H9 (cell line): ENCODE measurements at places on chromosomes 16 and 17. TPM values are rescaled to one million over a fixed set of nuclear protein-coding genes. Genes with fewer than 3 reads are reported as not detected.

The CTF1 gene
- total RNA-seq = 0.72 TPM in 2 replicates

DNA sequence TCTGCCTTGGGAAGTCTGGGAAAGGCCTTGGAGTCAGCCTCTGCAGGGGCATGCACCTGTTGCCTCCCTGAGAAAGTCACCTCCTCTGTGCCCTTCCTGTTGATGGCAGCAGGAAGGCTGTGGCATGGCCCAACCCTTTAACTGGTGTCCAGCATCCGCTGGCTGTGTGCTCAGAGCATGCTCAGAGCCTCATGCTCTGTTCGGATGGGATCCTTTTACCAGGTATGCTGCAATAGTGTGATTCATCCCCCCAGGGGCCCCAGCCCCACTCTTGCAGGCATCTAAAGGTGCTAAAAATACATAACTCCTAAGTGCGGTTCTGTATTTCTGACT, 24.9 kb downstream of the KLHL36 start:
- H3K36me3 ChIP-seq = no peaks in the 10 kb centered on the region
- H3K4me1 ChIP-seq = peaks cover 8% of the 10 kb centered on the region; the same call in 1 of the 2 replicates
- no peaks in the 10 kb centered on the region for H3K27me3 ChIP-seq
- no peak overlapping the region for H3K4me3 ChIP-seq
- H3K27ac ChIP-seq = no peak overlapping the region

The KCNH6 gene
- total RNA-seq = 1.6 and 2.3 TPM in 2 replicates

The KRT24 gene
- total RNA-seq = not detected in 2 replicates

The NFATC2IP gene
- 68.8 and 73.8 TPM in 2 replicates for total RNA-seq

The LGALS9C gene
- total RNA-seq = not detected in 2 replicates

DNA sequence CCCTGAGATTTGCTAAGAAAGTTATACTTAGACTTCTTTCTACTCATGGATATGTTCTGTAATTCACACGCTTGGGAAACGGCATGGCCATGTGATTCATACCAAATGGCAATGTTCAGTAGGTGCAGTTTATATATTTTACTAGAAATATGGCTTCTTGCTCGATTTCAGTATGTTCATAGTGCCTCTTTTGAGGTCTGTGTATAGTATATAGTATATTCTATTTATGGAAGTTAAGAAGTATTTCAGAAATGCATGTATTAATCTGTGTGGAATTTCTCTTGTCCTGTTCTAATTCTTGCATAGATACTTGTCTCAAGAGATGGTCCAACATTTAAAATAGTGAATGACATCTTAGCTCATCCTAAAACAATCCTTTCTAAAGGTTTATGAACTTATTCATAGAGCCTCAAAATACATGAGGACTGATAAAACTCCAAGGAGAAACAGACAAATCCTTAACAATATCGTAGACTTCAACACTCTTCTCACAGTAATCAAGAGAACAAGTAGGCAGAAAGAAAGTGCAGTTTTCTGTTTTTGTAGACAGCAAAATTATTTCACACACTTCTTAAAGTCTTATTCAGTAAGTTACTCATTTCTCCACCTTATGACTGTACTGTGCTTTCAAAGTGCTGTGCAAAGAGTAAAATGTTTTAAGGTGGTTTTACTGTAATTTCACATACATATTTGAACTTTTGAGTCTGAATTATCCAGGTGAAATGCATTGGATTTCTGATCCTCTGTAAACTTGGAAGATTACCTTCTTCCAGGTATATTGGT, 11.1 kb downstream of the BPTF start:
- H3K4me3 ChIP-seq = no peak overlapping the region
- H3K27ac ChIP-seq = no peak overlapping the region
- no peak for DNase-seq
- peaks cover 14% of the 10 kb centered on the region for H3K36me3 ChIP-seq
- H3K27me3 ChIP-seq = no peaks in the 10 kb centered on the region

GRCh38 chr17:79276821-79277220, 202.2 kb downstream of the ENGASE start:
- H3K27ac ChIP-seq = no peak overlapping the region
- H3K4me3 ChIP-seq = no peak overlapping the region
- H3K27me3 ChIP-seq = no peaks in the 10 kb centered on the region
- DNase-seq = no peak
- H3K36me3 ChIP-seq = no peaks in the 10 kb centered on the region
- H3K4me1 ChIP-seq = no peaks in the 10 kb centered on the region

GRCh38 chr17:52170963-52171572, 12.6 kb upstream of the CA10 start:
- no peak overlapping the region for H3K27ac ChIP-seq
- no peaks in the 10 kb centered on the region for H3K27me3 ChIP-seq

GRCh38 chr17:83178533-83179304, 99.3 kb downstream of the METRNL start:
- H3K36me3 ChIP-seq = no peaks in the 10 kb centered on the region
- DNase-seq = peak; percentile 28
- H3K27ac ChIP-seq = no peak overlapping the region
- no peaks in the 10 kb centered on the region for H3K27me3 ChIP-seq
- no peak overlapping the region for H3K4me3 ChIP-seq
- H3K4me1 ChIP-seq = no peaks in the 10 kb centered on the region

The KRT27 gene
- not detected in 2 replicates for total RNA-seq

GRCh38 chr16:79191933-79192332, 408.6 kb downstream of the MAF start:
- DNase-seq = no peak
- H3K27ac ChIP-seq = no peak overlapping the region
- H3K4me1 ChIP-seq = peaks cover 10% of the 10 kb centered on the region; the same call in 1 of the 2 replicates
- H3K36me3 ChIP-seq = no peaks in the 10 kb centered on the region

- peaks cover 7% of the 10 kb centered on the region; the same call in 1 of the 2 replicates for H3K4me1 ChIP-seq
- no peaks in the 10 kb centered on the region for H3K36me3 ChIP-seq
- peak; percentile 57 for DNase-seq
- peak overlapping the region; percentile 93 for H3K4me3 ChIP-seq
- H3K27me3 ChIP-seq = no peaks in the 10 kb centered on the region
Observed at GRCh38 chr16:27315333-27316037, 1.7 kb downstream of the IL4R start.

GRCh38 chr17:82098939-82099763, 1.1 kb upstream of the FASN start:
- H3K27ac ChIP-seq = no peak overlapping the region
- no peak for DNase-seq
- no peaks in the 10 kb centered on the region for H3K27me3 ChIP-seq
- H3K4me3 ChIP-seq = peak overlapping the region; percentile 68
- no peaks in the 10 kb centered on the region for H3K4me1 ChIP-seq

GRCh38 chr17:75864448-75864871, 9.3 kb upstream of the WBP2 start:
- H3K27me3 ChIP-seq = no peaks in the 10 kb centered on the region
- H3K4me1 ChIP-seq = no peaks in the 10 kb centered on the region; the same call in 1 of the 2 replicates
- H3K4me3 ChIP-seq = no peak overlapping the region
- DNase-seq = peak; percentile 70

DNA sequence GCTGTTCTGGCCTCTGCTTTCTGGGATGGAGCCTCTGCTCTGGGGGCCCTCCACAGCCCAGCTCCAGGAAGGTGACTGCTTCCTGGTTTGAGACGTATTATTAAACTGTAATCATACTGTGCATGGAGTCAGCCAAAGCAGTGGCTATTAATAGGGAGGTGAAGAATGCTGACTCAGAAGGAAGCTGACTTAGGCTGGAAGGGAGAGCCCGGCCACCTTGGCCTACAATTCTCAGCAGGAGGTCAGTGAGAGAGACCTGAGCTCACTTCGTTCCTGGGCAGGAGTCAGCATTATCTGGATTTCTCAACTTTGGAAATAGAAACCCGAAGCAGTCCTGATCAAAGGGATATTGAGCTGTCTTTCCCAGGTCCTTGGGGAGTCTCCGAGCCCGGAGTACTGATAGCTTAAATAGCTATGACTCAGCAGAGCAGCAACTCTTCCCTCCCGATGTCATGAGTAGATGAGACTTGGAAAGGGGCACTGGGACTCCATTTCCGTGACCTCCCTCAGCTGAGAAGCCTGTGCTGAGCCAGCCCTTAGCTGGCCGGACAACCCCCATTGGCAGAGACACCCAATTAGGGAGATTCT, 91.8 kb downstream of the YPEL2 start:
- H3K27ac ChIP-seq = no peak overlapping the region
- H3K36me3 ChIP-seq = no peaks in the 10 kb centered on the region
- DNase-seq = no peak
- H3K4me1 ChIP-seq = no peaks in the 10 kb centered on the region; the same call in 1 of the 2 replicates
- no peak overlapping the region for H3K4me3 ChIP-seq

The SEZ6L2 gene
- total RNA-seq = 44.7 and 50.8 TPM in 2 replicates

The CX3CL1 gene
- total RNA-seq = 1.6 and 1.7 TPM in 2 replicates

DNA sequence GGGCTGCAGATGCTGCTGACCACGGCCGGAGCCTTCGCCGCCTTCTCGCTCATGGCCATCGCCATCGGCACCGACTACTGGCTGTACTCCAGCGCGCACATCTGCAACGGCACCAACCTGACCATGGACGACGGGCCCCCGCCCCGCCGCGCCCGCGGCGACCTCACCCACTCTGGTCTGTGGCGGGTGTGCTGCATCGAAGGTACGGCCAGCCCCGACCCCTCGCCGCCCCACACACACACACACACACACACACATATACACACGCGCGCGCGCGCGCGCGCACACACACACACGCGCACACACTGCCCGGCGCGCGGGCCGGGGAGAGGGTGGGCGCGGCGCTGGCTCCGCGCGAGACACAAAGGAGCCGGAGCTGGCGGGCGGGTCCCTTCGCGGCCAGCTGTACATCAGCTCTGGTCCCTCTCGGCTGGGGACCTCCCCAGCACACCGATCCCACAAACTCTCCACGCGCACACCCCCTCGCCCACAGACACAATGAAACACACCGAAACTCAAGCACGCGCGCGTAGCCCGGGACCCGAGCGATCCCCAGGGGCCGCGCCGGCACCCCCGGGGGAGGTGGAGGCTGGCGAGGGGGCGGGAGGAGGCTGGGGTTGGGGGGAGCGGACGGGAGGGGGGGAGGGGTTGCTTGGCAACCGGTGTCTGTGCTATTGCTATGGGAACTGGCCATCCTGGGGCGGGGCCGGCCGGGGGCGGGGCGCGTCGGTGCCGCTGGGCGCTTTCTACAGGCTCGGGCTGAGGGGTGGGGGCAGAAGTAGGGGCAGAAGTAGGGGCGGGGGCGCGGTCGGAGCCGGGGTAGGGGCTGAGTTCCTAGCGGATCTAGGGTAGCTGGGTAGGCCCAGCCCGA, 658 bp downstream of the CACNG4 start:
- peak overlapping the region; percentile 86 for H3K4me3 ChIP-seq
- DNase-seq = peak; percentile 90
- no peak overlapping the region for H3K27ac ChIP-seq
- H3K36me3 ChIP-seq = no peaks in the 10 kb centered on the region
- peaks cover 18% of the 10 kb centered on the region; the same call in 1 of the 2 replicates for H3K27me3 ChIP-seq
- peaks cover 2% of the 10 kb centered on the region; the same call in 1 of the 2 replicates for H3K4me1 ChIP-seq

DNA sequence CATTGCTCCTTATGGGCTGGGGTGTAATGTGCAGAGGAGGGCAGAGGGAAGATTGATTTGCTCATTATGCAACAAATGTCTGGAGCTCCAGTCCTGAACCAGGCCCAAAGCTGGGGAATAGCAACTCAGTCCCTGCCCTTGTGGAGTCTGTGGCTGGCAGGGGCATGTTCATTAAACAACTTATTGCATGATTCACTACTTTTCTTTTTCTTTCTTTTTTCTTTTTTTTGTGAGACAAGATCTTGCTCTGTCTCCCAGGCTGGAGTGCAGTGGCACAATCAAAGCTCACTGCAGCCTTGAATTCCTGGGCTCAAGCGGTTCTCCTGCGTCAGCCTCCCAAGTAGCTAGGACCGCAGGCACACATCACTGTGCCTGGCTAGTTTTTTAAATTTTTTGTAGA, 23.1 kb downstream of the MSI2 start:
- H3K27ac ChIP-seq = no peak overlapping the region
- H3K4me3 ChIP-seq = no peak overlapping the region
- H3K27me3 ChIP-seq = no peaks in the 10 kb centered on the region
- H3K4me1 ChIP-seq = no peaks in the 10 kb centered on the region
- no peak for DNase-seq

DNA sequence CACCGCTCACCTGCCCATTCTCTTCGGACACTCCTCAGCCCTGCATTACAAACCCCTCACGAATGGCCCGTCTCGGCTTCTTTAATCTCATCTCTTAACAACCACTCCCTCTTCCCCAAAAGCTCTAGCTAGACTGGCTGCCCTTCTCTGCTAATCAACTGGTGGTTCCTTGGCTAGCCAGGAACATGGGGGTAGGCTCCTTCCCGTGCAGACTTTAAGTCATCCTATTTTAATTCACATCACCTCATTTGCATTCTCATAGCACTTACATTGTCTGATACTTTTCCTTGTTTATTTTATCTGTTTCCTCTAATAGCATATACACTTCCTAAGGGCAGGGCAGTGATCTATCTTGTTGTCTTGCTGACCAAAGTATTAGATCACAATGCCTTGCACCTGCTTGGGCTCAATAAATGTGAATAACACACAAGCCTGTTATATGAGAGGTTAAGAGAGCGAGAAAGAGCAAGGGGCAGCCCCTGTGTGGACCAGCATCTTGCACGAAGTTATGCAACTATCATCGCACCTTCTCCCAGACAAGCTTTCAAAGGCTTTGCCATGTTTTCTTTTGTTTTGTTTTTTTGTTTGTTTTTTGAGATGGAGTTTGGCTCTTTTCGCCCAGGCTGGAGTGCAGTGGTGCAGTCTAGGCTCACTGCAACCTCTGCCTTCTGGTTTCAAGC, 9.8 kb downstream of the TP53 start:
- no peak overlapping the region for H3K27ac ChIP-seq
- DNase-seq = peak; percentile 81
- H3K36me3 ChIP-seq = peaks cover 40% of the 10 kb centered on the region
- H3K4me3 ChIP-seq = peak overlapping the region; percentile 50
- peaks cover 7% of the 10 kb centered on the region; the same call in 1 of the 2 replicates for H3K4me1 ChIP-seq

DNA sequence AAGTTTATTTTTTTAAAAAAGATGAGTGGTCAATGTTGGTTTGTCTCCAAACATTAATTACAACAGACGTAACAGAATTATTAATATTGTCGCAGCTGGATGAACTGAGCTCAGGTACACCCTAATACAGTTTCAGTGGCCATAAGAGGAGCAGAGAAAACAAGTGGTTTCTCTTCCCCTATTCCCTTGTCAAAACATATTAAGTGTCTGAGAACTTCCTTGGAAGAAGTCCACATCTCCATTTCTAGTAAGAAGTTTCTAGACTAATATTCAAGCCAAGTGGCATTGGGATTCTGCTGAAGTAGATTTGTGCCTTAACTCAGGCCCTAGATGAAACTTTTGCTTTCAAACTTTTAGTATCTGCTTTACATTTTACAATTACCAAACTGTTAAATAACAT, 47.7 kb downstream of the GNA13 start:
- H3K27ac ChIP-seq = no peak overlapping the region
- DNase-seq = no peak
- peaks cover 10% of the 10 kb centered on the region for H3K36me3 ChIP-seq
- 0 out of 2 replicates have a peak, but pooled peaks cover 2% of the 10 kb centered on the region for H3K4me1 ChIP-seq
- no peak overlapping the region for H3K4me3 ChIP-seq
